ENCODE measurements at places on chromosomes 2 and 18.

DNA sequence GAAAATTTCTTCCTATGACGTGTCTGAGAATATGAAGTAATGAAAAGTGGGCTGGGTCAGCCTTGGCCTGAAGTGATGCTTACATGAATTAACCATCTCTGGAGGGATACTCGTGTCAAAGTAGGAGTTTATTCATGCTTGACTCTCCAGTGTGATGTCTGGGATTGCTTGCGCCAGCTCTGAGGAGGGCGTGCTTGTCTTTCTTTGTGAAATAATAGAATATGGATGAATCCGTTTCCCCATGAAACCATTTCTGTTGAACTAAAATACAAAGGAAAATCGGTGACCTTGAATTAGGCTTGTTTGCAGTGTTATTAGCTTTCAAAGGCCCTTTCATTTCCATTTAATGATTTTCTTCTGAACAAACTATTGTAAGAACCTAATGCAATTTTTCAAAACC, 77.9 kb downstream of the EML6 start:
- no peak for DNase-seq

GRCh38 chr2:29106980-29107388, 8.2 kb upstream of the CLIP4 start:
- DNase-seq: no peak

DNA sequence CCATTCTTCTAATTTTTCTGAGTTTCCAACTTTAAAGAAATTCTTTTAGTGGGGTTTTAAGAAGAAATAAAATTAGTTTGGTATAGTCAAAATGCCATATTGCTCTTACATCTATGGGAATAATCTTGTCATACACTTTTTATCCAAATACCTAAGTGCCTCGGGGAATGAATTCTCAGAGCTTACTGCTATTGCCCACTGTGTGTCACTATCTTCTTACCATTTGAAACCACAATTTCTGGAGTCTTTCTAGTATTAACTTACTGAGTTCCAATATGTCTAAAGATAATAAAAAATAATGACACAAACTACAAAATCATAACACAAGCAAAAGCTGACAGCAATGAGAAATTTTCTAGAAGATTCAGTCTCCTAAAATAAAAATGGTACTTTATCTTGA, 23.7 kb upstream of the DNAH6 start:
- no peak for DNase-seq

DNA sequence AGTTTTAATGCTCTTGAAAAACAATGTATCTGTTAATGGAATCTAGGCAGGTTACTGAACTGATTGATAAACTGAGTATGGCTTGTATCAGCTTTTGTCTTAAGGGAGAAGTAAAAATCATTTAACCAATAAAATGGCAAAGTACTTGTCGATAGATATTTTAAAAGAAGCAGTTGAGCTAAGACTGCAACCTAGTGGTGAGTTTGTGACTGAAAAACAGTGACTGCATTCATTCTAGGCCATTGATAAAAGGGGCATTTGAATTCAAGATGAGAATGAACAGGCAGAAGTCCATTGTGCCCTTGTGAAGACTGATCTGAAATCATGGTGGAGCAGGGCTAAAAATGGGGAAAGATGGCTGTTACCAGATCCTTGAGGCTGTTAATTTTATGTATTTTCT, 59.4 kb upstream of the MSTN start:
- DNase-seq: no peak

GRCh38 chr2:74756356-74756890, 77.5 kb upstream of the HK2 start:
- DNase-seq: no peak

DNA sequence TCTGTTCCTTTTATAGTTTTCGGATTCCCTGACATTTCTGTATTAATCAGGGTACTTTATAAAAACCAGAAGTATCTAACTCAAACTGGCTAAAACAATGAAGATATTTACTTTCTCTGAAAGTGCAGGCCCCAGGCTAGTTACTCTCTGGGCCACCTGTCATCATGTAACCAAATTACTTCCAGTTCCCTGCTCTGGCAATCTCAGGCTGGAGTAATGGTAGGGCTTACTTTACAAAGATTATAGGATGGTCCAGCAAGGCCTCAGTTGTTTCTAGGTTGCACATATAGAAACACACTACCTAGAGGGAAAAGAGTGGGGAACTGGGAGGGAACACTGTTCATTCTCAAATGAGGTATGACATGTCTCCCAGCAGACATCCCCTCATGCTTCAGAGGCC, 74.8 kb downstream of the CHST9 start:
- DNase-seq: no peak

DNA sequence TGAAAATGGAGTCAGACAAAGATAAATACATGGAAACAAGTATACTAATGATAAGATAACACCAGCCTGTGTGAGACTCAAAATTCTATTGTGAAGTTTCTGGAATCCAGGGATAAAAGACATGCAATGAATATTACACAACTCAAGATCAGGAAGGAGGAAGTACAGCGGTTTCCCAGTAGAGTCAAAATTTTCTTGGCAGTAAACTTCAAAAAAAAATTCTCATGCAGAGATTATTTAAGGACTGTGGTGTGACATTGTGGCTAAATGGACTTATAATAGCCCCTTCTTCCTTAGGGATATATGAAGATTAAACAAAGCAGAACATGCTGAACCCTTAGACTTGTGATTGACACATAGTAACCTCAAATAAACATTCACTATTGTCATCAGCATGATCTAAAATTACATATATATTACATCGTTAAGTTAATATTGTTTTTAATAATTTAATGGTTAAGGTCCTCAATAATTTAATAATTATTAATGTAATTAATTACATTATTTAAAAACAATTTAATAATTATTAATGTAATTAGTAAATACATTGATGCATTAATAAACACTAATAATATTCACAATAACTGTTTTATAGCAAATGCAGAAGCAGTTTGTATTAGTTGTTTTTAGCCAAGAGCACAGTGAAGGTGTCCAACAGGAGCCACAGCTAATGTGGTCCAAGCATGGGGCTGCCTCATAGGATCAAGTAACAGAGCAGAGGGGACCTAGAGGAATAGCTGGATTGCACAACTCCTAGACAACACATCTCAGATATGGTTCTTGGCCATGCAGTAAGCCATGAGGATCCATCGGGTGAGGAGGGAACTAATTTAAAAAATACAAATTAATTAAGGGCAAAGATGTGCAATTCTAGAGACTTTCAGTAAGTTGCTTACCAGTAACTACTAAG, 77.3 kb downstream of the POLE4 start:
- DNase-seq: no peak

DNA sequence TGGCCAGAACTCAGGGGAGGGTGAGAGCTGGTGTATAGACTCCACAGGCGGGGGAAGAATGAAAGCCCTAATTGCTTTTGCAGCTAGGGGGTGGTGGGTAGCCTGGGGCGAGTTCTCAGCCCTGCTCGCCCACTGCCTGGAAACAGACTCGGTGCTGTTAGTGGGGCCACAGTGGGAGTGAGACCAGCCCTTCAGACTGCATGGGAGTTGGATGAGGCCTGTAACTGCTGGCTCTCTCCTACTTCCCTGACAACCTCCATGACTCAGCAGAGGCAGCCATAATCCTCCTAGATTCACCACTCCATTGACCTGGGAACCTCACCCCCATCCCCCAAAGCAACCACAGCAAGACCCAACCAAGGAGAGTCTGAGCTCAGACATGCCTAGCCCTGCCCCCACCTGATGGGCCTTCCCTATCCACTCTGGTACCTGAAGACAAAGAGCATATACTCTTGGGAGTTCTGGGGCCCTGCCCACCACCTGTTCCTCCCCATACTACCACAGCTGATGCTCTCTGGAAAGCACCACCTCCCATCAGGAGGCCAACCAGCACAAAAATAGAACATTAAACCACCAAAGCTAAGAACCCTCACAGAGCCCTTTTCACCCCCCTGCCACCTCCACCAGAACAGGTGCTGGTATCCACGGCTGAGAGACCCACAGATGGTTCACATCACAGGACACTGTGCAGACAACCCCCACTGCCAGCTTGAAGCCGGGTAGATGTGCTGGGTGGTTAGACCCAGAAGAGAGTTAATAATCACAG, 226.3 kb downstream of the EIPR1 start:
- no peak for DNase-seq

- no peak for DNase-seq
Measured at GRCh38 chr2:168194784-168195522, 52.4 kb downstream of the STK39 start.

- no peak for DNase-seq
Measured at GRCh38 chr2:135245071-135245470, 193.0 kb downstream of the RAB3GAP1 start.

GRCh38 chr2:62362561-62362960, 143.4 kb downstream of the TMEM17 start:
- DNase-seq: no peak

DNA sequence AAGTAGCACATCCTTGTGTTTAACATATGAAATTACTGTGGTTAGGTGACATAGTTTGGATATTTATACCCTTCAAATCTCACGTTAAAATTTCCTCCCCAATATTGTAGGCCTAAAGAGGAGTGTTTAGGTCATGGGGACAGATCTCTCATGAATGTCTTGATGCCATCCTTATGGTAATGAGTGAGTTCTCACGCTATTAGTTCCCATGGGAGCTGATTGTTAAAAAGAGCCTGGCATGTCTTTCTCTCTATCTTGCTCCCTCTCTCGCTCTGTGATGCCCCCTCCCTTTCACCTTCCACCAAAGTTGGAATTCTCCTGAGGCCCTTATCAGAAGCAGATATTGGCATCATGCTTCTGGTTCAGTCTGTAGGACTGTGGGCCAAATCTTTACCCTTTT, 660.1 kb downstream of the ADCYAP1 start:
- no peak for DNase-seq

DNA sequence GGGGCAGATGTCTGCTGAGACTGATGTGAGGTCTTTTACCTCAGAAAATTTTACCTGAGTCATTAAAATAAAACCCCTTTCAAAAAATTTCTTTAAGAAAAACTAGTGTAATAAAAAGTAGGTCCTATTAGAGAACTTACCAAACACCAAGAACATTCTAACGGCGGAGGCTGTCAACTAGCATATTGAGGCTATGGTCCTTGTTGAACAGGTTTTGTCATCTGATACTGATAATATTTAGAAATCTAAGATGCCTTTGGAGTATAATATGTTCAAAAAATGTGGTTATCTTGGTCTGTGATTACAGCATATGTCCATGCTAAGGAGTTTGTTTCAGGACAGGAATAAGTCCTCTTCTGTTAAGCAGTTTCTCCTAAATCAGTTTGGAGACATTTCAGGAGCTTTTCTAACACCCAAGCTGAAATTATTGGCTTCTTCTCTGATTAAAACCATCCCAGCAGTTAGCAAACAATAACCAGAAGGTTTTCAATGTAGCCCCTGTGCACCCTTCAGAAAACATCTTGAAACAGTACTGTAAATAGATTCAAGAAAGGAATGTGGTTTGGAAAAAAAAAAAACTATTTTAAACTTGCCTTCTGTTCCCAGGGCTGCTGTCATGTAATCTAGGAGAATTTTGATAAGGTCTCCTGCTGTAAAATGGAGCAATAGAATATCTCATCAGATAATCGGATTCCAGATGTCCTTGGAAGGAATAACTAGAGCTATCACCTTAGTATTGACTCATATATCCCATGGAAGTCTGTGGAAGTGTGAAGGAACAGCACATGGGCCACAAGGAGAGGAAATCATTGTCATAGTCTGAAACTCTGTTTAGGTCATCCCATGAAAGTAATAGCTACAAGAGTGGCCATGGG, 58.7 kb upstream of the B3GNT2 start:
- DNase-seq: no peak

- no peak for DNase-seq
Measured at GRCh38 chr2:28394997-28395333, 2.3 kb downstream of the FOSL2 start.

DNA sequence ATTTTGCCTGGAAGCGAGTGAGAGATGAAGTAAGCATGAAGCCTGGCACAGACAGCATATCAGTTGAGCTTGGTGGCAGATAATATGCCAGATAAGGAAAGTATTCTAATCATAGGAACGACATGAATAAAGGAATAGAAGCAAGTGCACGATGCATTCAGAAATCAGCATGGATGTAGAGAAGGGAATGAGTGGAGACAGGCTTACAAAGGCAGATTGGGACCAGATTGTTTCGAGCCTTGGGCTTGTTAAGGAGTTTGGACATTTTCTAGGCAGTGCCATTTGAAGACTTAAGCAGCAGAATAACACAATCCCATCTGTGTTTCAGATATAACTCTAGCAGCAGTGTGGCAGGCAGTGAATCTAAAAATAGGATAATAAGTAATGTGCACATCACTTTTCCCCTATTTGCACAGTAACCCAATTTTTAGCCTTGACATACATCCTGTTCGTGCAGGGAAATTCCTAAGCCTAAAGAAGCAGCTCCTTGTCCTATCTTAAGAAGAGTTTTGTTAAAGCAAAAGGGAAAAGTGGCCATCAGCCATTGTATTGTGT, 450.2 kb downstream of the PLCL1 start:
- DNase-seq: no peak

All from T47D (cell line).